CD4-positive, CD25-positive, alpha-beta regulatory T cell (primary cell): ENCODE measurements at places on chromosomes 6 and 20.

DNA sequence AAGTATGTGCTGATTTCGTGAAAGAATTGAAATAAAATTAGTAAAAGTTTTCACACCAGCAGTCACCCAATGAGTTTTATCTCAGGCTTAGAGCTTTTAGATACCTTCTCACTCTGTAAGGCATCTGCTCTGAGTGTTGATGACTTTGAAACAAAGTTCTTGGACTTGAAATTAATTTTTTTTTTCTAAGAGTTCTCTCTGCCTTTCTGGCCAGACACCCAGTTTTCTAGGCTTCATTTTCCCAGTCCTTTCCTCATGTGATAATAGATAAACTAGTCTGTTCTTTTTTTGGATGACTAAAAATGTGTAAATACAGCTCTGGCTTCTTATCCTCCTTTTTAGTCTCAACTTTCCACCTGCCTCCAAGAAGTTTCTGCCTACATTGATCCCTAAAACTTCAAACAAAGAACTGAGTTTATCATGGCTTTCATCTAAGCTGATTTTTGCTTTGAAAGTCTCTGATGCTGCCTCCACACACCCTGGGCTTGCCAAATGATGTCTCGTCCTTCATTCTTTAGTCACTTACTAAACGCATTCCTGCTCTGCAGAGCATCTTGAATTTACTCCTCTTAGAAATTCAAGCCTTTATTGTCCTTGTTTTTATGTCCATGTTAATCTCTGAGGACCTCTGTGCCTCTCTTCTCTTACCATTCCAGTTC is 32.7 kb downstream of the SLX4IP start:
- no peaks in the 10 kb centered on the region for H3K36me3 ChIP-seq
- no peak overlapping the region for H3K27ac ChIP-seq
- H3K27me3 ChIP-seq: no peaks in the 10 kb centered on the region
- H3K4me1 ChIP-seq: no peaks in the 10 kb centered on the region
- H3K4me3 ChIP-seq: no peak overlapping the region
- no peak for DNase-seq

GRCh38 chr20:62977613-62978560 is 25.4 kb downstream of the SLC17A9 start:
- peak; percentile 82 for DNase-seq
- H3K27me3 ChIP-seq: peaks cover 21% of the 10 kb centered on the region
- H3K4me1 ChIP-seq: peaks cover 49% of the 10 kb centered on the region
- H3K27ac ChIP-seq: peak overlapping the region; percentile 33

DNA sequence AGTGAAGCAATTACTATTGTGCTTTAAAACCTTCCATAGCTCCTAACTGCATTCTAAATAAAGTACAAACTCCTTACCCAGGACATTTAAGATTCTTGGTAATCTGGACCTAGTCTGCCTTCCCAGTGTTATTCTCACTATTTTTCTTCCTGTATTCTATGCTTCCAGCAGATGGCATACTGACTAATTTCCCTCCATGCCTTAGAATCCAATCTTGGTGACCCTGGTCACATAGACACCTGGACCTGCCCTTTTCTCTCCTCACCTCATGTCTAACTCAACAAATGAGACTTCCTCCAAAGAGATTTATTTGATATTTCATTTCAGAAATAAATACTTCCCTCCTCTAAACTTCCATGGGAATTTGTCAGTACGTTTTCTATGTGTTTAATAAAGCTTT is 25.8 kb downstream of the ROS1 start:
- no peaks in the 10 kb centered on the region for H3K36me3 ChIP-seq
- no peak overlapping the region for H3K27ac ChIP-seq
- no peak for DNase-seq
- H3K4me3 ChIP-seq: no peak overlapping the region

GRCh38 chr6:90411292-90411781 is 114.7 kb upstream of the BACH2 start:
- no peaks in the 10 kb centered on the region for H3K27me3 ChIP-seq
- H3K36me3 ChIP-seq: no peaks in the 10 kb centered on the region
- peak; percentile 37 for DNase-seq
